Stimulated activated CD8-positive, alpha-beta memory T cell treated with anti-CD3 and anti-CD28 coated beads, Interleukin-15, amount 100 ng/mL, for 4 hours (primary cell): ENCODE measurements at places on chromosomes 7 and 10.

DNA sequence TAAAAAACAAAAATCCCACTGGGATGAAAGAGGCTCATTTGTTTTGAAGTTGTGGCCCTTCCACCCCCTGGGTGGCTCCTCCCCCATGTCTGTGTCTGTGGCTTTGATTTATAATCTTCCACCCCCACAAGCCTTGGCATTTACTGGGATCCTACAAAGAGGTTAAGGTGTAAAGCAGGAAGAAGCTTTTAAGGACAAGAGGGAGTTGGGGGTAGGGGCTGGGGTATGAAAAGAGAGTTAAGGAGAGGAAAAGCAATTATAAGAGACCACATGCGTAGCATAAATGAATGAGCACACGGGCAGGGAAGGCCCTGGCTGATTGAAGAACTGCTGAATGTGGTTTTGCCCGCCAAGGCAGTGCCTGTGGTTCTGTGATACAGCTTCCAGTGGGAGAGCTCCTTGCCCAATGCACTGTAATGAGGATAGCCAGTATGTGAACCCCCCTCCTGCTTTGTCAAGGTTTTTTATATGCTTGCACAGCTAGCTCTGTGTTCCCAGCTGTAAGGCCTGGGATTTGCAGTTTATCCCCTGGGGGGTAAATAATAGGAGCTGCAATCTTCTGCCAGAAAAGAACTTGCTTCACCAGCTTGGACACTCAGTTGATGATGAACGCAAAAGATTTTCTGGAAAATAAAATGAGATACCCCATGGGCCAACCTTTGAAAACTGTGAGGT is 34.7 kb upstream of the KMT2E start:
- no peak for DNase-seq

GRCh38 chr10:24822590-24822989 is 98.9 kb upstream of the ARHGAP21 start:
- DNase-seq = peak; percentile 11

DNA sequence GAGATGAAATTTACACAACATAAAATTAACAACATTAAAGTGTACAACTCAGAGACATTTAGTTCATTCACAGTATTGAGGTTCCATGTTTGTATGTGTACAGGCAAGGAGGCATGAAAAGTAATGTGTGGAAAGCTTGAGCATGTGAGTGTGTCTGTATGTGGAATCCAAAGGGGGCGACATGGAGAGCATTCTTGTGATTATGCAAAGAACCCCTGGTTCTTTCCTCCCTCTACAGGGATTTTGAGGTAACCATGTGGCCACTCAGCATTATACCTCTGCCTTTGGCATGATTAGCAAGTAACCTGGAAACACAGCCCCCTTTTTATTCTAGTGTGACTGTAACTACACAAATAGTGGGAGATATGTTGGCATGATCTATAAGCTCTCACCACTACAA is 21.0 kb downstream of the OR2F1 start:
- no peak for DNase-seq

DNA sequence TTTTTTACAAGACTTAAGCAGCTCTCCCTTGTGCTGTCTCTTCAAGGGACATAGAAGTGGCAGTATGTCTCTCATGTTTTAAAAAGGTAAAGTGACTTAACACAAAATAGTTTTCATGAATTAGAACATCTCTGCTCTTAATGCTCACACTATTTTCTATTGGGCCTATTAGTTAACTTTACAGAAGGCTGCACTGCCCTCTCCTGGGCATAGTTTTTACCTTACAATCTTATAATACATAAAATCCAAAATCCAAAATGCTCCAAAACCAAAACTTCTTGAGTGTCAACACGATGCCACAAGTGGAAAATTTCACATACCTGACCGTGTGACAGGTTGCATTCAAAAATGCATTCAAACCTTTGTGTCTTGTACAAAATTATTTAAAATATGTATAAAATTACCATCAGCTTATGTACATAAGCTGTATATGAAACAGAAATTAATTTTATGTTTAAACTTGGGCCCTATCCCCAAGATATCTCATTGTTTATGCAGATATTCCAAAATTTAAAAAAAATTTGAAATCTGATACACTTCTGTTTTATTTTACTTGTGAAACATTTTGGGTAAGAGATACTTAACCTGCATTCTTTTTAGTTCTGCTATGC is 25.8 kb downstream of the TES start:
- no peak for DNase-seq

- no peak for DNase-seq
Observed at GRCh38 chr7:48183965-48184364, 12.7 kb downstream of the ABCA13 start.

GRCh38 chr10:69278446-69278963 is at the start of gene HK1:
HK1 (plus strand) TSS chr10:69278496.
- DNase-seq = no peak

- no peak for DNase-seq
Observed at GRCh38 chr7:91550931-91551330, 286.7 kb downstream of the FZD1 start.

DNA sequence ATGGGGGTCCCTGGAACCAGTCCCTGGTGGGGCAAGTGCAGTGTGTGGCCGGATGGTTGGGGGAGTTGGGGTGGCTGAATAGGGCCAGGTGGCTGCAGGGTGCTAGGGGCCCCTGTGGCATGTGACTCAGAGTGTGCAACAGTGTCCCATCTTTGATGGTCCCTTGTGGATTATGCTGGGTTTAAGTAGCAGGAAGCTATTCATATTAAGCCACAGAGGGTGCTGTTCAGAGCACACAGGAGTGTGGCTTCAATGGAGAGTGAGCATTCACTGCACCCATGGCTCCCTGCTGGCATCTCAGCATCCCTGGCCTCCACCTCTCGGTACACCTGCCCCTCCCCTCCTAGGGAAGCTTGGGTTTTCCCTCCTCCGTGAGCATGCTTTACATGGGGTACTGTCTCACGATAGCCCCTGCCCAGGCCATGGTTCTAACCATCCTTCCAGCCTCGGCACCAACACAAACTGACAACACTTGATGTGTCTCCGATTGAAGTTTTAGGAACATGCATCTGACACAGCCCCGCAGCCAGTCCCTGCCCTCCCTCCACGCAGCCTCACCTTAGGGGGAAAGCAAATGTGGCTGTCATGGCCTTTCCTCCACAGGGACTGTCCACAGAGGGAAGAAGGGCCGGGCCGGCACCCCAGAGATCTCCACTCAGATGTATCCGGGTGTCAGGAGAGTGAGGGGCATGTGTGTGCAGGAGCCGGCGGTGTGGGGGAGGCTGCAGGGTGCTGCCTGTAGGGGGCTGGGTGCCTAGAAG is 30.4 kb upstream of the PPIF start:
- no peak for DNase-seq

GRCh38 chr10:122301055-122301810 is 30.1 kb downstream of the BTBD16 start:
- no peak for DNase-seq

DNA sequence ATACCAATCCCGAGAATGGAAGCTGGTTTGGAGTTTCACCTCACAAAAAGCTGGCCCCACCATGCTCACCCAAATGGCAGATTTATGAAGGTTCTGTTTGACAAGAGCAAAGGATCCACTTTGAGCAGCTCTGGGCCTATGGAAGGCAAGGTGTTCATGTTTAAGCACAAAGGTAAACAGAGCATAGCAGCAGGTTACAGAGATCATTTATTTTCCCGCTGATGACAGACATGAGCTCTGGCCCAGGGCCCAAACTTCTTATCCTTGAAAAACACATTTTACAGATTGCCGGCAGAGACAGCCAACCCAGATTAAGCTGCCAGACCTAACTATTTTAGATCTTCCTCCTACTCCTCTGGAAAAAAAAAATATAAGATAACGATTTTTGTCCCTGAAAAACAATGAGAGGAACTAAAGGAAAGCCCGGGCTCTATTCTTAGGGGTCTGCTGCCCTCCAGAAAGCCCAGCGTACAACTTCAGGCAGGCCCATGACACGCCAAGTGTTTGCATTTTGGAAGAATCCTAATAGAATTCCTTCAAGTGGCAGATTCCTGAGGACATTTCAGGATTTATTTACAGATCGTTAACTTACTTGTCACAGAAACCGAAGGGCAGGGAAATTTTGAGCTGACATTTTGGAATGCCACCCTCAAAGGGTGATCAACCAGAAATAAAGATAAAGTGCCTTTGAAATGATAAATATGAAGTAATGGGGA is 40.0 kb downstream of the SYPL1 start:
- no peak for DNase-seq

DNA sequence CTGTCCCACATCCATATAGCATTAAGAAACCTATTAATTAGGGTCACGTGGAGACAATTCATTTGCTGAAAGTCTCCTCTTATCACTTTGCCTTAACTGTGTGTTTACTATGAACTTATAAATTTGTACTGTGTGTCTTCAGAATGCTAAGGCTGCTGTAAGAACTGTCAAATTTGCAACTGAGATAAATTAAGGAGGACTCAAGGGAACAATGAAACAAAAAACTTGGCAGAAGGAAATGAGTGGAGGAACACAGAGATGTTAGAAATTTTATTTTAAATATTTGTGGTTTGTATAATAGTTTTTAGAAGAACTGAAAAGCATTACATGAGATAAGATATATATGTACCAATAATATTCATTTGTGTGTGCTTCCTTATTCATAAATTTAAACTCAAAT is 1005.3 kb upstream of the SORCS1 start:
- DNase-seq = no peak

DNA sequence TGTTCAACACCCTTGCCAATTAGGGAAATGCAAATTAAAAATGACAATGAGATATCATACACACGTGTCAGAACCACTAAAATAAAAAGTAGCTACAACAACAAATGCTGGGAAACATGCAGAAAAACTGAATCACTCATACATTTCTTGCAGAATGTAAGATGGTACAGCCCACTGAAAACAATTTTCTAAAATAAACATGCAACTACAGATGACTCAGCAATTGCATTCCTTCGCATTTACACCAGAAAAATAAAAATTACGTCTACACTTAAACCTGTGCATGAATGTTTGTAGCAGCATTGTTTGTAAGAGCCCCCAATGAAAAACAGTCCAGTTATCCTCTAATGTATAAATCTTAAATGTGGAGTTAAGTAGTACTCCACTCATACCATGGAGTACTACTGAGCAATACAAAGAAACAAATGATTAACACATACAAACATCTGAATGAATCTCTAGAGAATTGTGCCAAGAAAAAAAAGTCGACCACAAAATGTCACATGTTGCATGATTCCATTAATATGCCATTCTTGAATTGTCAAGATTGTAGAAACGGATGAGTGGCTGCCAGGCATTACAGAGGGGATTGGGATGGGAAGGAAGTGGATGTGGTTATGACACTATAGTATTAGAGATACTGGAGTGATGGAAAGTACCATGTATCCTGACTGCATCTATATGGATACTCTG is 134.6 kb upstream of the NPSR1 start:
- DNase-seq = no peak

DNA sequence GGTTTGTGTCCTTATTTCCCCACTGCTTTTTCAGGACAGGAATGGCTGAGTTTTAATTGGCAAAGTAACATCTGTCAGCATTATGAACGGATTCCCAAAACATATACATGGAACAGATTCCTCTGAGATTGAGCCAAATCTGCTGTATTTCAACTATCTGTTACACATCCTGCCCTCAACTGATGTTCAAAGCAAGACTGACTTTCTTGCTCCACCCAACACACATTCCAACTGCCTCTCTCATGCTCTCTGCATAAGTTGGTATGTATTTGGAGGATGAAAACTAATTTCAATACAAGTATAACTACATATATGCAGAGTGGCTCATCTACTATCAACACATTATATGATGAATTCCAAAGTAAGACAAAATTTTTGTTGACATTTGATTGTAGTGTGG is 342.2 kb downstream of the GATA3 start:
- DNase-seq = no peak

DNA sequence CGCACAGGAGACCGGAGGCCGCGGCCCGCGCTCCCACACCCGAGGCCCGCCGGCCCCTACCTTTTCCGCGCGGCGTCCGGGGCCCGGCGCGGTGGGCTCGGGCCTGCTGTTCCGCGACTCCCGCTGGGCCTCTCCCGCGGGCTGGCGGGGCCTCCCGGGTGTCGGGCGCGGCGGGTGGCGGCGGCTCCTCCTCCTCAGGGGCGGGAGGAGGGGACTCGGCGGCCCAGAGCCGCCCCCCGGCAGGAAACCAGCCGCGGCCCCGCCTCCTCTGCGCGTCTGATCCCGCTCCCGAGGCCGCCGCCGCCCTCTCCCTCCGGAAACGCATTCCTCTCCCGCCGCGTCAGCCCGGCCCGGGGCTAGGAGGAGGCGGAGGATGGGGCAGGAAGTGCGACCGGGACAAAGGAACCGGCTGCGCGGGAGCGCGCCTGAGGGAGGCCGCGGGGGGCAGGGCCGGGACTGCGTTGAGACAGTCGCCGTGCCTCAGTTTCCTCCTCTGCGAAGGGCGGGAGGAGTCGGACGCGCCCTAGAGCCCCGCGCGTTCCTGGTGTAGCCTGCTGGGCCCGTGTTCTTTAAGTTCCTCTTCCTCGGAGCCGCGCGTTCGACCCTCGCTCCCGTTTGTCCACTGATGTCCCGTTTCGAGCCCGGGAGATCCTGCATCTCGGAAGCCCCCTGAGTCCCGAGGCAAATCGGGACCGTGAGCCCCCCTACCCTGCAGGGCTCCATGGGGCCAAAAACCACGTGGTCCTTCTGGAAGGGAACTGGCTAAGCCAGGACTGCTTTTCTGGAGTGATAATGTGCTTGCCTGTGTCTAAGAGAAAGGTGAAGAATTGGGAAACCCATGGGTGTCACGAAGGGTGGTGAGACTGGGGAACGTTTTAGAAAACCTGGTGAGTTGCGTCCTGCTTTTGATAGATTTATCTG is at the start of gene ITGB1:
ITGB1 (minus strand) TSS at position 146 of the 921 bp plus-strand sequence. CDS start 22,672 bp downstream, outside the sequence.
- DNase-seq = peak; percentile 64

GRCh38 chr7:618539-619367 is 99.1 kb upstream of the PDGFA start:
- DNase-seq = peak; percentile 50

DNA sequence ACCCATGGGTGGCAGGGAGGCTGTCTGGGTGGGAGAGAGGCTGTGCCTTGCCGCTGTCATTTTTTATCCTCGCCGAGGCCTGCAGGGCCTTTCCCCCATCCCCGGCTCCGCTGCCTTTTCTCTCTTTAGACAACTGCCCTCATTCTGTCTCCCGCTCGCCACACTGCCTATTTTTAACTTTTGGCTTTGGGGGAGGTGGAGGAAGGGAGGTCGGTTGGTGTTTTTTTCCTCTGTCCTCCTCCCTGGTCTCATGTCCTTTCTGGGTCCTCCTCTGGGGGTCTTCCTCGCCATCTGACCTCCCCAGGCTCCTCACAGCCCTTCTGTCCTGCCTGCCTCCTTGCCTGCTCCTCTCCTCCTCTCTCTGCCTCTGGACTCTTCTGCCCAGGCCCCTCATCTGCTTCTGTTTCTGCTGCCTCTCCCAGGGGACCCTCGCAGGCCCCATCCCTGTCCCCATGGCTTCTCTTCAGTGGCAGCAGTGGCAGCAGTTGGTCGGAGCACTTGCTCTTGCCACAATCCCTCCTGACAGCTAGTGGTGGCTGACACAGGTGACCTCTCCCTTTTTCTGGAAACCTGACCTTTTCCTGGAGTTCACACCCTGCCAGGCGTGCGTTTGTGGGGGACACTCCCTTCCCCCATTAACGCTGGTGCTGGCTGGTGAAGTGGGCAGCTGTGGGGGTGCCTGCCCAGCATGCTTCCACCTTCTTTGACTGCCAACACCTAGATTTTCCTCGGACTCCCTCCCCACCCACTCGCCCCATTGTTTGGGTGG is 19.5 kb upstream of the PCBD1 start:
- no peak for DNase-seq
